HT-29 (cell line): ENCODE measurements at places on chromosomes 4 and X. TPM values are rescaled to one million over a fixed set of nuclear protein-coding genes. Genes with fewer than 3 reads are reported as not detected.

The ANKRD37 gene
- 6.7 and 10.4 TPM in 2 replicates for total RNA-seq

The MAML3 gene
- total RNA-seq, result 8.6 and 11.8 TPM in 2 replicates

The LDB2 gene
- total RNA-seq, result not detected in 2 replicates

The PNMA5 gene
- 0.10 and 0.37 TPM in 2 replicates for total RNA-seq

The NHSL2 gene
- not detected in 2 replicates for total RNA-seq

The SSX3 gene
- total RNA-seq, result not detected in 2 replicates

The CTBP1 gene
- total RNA-seq, result 631 and 665 TPM in 2 replicates

The MAMLD1 gene
- 0.08 and 0.15 TPM in 2 replicates for total RNA-seq

The KLKB1 gene
- total RNA-seq, result not detected in 2 replicates

DNA sequence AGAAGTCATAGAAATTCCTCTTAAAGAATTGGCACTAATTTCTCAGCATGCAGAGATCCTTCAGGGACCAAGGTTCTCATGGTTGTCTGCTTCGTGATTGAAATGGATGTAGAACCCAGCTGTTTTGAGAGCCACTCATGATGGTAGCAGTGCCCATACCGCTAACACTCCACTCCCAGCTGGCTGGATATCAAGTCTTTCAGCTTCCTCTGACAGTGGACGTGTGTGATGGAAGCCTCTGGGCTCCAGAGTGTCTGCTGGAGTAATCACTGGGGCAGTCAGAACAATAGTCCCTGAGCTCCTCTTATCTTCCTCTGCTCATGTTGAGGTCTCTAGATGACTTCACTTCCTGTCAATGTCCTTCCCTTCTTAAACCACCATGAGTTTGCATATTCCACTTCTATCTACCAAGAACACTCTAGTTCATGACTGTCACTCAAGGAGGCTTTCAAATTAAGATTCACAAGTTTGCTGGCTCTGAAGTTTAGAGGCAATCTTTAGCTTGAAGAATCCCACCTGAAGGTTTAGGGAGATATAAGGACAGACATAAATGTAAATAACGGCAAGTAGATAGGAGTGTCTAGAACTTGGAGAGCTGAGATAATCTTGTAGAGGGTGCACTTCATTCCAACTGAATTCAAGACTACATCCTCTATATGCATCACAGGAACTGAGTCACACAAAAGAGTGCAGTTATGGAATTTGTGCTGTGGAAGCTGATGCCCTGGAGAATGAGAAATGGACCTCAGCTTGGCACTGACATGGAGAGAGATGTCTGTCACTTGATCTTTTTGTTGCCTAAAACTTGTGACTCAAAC is 64.5 kb upstream of the WDR1 start:
- no peak for DNase-seq

GRCh38 chrX:147680251-147680650 is 231.5 kb upstream of the FMR1 start:
- no peak for DNase-seq

- no peak for DNase-seq
Observed at GRCh38 chr4:10962246-10962645, 277.7 kb upstream of the CLNK start.

GRCh38 chr4:2497931-2498330 is 29.0 kb downstream of the RNF4 start:
- DNase-seq, result no peak

GRCh38 chr4:147078362-147078761 is 132.7 kb upstream of the TTC29 start:
- DNase-seq, result no peak

DNA sequence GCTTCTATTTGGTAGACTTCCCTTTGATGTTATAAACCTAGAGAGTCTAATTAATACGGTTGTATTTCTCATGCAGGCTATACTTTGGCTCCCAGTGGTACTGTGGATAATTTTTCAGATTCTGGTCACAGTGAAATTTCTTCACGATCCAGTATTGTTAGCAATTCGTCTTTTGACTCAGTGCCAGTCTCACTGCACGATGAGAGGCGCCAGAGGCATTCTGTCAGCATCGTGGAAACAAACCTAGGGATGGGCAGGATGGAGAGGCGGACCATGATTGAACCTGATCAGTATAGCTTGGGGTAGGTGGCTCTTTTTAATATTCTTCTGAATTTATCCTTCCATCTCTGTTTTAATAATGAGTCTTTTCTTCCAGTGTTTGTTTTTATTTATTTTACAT is 249.7 kb downstream of the RAPGEF2 start:
- DNase-seq, result no peak

DNA sequence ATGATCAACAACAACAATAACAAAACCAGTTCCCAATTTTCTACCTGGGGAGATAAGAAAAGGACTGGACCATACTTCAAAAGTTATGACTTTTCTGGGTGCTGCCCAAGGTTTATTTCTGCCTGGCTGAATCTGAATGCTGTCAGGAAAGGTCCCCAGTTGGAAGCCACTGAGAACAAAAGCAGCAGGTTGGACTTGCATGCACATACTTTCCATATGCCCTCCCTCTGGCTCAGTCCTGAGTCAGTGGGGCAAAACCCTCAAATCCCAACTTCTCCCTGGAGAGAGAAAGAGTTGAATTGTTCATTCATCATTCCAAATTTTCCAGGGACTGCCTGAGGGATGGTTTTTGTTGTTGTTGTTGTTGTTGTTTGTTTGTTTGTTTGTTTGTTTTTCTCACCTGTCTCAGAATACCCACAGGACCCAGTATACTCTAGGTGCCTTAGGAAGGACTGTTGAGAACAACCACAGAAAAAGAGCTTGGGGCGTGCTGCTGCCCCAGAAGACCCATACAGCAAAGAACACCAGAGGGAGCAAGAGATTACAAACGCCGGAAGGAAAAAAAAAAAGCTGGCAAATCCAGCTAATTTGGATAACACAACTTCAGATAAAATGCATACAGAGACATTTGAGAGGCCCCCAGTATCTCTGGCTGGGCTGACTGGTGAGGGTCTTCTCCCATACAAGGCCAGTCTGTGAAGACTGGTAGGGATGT is 138.9 kb upstream of the INPP4B start:
- peak; percentile 38 for DNase-seq
